ENCODE measurements at places on chromosomes 7 and 10. TPM values are rescaled to one million over a fixed set of nuclear protein-coding genes. Genes with fewer than 3 reads are reported as not detected.

WNT8B gene
- total RNA-seq: 0.24 TPM

CCDC126 gene
- total RNA-seq: 10.7 TPM

SPDYE2 gene
- not detected for total RNA-seq

ACBD7 gene
- total RNA-seq: 2.7 TPM

DNA sequence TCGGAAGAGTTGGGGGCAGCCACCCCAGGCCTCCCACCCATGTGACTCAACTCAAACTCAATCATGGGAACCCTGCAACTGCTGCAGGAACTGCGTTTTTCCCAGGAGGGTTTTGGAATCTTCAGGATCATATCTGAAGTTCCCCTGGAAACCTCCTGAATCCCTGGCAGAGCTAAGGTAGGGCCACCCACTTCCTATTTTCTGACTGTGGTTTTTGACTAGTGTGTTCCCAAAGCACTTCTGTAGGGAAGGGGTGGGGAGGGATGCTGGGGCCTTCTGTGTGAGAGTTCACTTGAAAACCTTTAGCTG is 127.6 kb upstream of the UNC5B start:
- H3K4me3 ChIP-seq: no peak overlapping the region
- H3K36me3 ChIP-seq: no peaks in the 10 kb centered on the region
- no peak for DNase-seq

DNA sequence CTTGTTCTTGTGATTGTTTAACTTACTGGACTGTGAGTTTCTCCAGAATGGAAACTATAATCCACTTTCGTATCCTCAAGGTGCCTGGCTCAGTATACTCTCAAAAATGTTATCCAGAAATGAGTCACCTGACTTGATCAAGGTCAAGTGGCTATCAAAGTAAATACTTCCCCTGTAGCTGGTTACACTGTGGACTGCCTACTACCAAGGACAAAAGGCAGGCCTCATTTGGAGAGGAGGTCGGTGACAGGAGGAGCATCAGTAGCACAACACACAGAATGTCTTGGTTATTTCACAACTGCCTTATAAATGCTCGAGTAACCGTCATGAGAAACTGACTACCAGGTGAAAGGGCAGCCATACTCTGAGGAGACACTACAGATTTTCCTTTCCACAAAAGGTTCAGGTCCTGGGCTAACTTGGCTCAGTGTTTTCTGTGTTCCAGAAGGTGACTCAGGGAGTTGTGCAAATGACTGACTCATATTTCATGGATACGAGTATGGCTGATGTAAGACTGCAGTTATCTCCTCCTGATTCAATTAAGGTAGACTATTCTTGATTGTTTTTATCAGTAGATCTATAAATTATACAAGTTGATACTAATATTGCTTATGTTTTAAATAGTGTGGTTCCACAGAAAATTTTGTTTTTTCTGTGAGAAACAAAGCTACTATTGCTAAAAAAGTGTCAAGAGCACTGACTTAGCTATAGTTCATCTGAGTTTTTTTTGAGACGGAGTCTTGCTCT is 4.2 kb upstream of the CCNY start:
- peaks cover 67% of the 10 kb centered on the region for H3K4me1 ChIP-seq
- H3K36me3 ChIP-seq: peaks cover 18% of the 10 kb centered on the region
- no peak for DNase-seq
- no peaks in the 10 kb centered on the region for H3K27me3 ChIP-seq
- H3K27ac ChIP-seq: no peak overlapping the region

DNA sequence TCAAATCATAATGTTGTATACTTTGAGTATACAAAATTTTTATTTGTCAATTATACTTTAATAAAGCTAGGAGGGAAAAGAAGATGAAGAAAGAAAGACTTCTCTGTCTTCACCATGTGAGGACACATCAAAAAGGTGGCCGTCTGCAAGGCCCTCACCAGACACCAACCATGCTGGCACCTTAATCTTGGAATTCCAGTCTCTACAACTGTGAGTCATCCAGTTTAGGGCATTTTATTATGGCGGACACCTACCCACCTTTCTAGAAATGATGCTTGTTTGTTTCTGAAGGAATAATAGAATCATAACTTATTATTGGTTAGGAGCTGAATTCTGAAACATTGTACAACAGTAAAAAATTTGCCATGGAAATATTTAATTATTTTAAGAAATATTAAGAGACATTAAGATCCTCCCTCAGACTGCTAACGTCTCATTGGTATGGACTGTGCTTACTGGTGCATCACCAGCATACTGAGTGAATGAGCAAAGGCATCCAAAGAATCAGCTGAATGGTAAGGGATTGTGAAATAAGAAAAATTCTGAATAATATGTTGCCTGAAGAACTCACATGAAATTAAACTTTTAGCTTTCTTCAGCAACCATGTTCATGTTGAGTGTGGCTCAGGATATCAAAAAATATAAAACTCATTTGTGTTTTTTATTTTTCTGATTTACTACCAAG is 536.6 kb downstream of the HTR7 start:
- H3K27me3 ChIP-seq: no peaks in the 10 kb centered on the region
- no peak overlapping the region for H3K4me3 ChIP-seq
- DNase-seq: no peak
- H3K4me1 ChIP-seq: no peaks in the 10 kb centered on the region
- H3K27ac ChIP-seq: no peak overlapping the region
- no peaks in the 10 kb centered on the region for H3K36me3 ChIP-seq

DNA sequence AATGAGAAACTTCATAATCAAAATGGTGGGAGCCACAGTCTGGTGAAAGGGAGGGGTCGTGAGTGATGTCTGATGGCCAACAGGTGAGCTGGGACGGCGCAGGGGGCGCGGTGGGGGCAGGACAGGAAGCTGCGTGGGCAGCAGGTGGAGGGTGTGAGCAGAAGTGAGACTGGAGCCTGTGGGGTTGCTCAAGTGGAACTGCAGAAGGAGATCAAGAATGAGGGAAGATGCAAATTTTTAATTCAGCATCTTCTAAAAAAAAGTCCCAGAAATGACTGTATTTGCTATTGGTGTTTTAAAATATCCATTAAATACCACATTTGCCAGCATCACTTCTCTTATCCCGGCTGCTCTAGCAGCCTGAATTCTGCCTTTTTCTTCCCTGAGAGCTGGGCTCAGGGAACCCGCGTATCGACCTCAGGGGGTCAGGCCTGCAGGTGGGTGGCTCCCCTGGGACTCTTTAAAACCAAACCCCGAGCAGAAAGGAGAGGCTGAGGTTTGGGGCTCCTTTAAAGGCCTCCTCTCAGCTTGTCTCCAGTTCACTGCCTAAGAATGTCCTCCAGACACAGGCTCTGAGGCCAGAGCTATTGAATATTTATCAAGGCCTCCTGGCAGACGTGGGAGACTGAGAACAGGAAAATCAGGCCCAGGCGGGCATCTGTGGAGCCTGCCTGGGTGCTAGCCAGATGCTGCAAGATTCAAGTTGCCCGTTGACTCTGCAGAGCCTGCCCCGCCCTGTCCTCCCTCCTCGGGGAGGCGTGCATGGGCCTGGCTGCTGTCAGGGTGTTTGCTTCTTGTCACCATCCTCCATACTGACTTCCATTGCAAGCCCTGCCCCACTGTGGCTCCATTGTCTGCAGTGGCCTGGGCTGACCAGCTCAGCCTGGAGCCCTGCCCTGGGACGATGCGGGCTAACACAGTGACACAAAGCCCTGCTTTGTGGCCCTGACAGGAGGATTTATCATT is 53.9 kb downstream of the SYPL1 start:
- H3K27me3 ChIP-seq: peaks cover 8% of the 10 kb centered on the region
- DNase-seq: no peak
- H3K36me3 ChIP-seq: no peaks in the 10 kb centered on the region

DNA sequence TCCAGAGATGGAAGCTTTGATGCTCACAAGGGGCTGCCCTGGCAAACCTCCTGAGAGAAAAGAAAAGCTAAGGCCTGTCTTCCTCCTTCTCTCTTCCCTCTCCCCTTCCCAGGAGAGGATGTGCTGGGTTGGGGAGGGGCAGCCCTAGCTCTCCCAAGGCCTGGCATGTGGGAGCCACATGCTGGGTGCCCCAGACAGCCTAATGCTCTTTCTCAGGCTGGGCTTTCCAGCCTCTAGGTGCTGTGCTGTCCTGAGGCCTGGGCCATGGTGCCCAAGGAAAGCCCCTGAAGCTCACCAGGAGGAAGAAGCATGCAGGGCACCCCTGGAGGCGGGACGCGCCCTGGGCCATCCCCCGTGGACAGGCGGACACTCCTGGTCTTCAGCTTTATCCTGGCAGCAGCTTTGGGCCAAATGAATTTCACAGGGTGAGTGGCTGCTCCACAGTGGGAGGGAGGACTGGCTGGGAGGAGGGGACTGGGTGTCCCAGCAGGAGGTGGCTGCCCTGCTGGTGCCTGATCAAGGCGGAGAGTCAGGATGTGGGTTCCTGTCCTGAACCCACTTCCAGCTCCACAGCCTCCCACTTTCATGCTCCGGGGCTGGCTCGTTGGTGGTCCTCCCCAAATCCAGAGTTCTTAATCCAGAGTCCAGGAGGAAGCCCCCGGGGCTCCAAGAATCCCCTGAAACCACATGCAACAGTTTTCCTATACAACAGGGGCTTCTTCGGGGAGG is 1.7 kb downstream of the CPA5 start:
- H3K27me3 ChIP-seq: peaks cover 3% of the 10 kb centered on the region
- no peaks in the 10 kb centered on the region for H3K36me3 ChIP-seq
- no peak for DNase-seq
- no peak overlapping the region for H3K27ac ChIP-seq
- H3K4me1 ChIP-seq: peaks cover 6% of the 10 kb centered on the region
- H3K4me3 ChIP-seq: no peak overlapping the region

DNA sequence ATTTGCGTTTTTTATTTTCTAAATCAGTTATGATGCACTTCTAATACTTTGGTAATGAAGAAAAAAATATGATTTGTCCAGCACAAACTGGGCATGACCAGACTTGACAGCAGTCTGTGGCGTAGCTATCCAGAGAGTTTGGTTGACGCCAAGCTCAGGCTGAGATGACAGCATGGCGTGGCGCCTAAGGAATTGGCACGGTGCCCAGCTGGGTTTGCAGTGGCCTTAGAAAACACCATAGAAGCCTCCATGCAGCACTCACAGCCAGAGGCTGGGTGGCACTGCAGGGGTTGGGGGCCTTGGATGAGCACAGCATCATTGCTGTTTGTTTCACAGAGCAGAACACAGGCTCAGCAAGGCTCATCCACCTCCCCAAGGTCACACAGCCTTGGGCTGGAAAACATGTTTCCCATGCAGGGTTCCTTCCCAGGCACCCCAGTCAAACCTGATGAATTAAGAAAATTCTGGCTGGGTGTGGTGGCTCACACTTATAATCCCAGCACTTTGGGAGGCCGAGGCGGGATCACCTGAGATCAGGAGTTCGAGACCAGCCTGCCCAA is 88.9 kb downstream of the GTF2IRD1 start:
- no peak overlapping the region for H3K27ac ChIP-seq
- H3K27me3 ChIP-seq: no peaks in the 10 kb centered on the region
- no peak overlapping the region for H3K4me3 ChIP-seq
- no peaks in the 10 kb centered on the region for H3K4me1 ChIP-seq

DNA sequence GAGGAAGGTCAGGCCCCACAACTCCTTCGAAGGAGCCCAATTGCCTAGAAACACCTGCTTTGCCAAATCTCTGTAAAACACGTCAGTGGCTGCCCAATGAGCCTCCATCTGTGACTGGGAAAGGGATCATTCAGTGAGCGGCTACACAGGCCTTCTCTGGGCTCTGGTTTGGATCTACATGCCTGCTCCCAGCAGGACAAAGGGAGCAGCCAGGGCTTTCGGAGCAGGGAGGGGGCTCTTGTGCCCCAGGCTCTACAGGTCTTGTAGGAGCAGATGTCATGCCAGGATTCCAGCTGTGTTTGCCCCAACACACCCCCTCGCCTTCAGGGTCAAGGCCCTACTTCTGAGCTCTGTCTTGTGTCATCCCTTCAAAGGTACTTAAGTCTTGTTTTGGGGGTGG is 73.5 kb downstream of the CLEC2L start:
- peaks cover 25% of the 10 kb centered on the region for H3K36me3 ChIP-seq
- no peak for DNase-seq
- no peaks in the 10 kb centered on the region for H3K4me1 ChIP-seq
- no peak overlapping the region for H3K4me3 ChIP-seq
- H3K27ac ChIP-seq: no peak overlapping the region

DNA sequence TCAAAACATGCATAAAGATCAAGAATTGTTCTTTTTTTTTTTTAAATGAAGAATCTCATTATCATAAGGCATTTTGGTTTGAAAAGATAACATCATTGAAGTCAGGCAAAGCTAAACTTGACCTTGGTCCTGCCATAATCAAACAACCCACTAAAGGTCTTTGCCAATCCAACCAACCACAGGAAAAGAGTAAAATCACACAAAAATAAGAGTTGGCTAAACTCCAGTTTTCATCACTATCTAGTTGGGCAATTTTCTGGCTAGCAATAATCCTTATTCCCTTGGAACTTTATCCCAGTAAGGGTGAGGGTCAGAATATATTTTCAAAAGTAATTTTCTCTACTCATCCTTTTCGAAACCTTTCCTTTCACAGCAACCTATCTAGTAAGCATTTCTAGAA is 62.4 kb downstream of the HIBADH start:
- H3K27me3 ChIP-seq: peaks cover 2% of the 10 kb centered on the region
- no peak for DNase-seq
- H3K27ac ChIP-seq: no peak overlapping the region
- H3K4me3 ChIP-seq: no peak overlapping the region
- H3K4me1 ChIP-seq: no peaks in the 10 kb centered on the region
- no peaks in the 10 kb centered on the region for H3K36me3 ChIP-seq

- DNase-seq: no peak
- no peak overlapping the region for H3K27ac ChIP-seq
- peaks cover 59% of the 10 kb centered on the region for H3K4me1 ChIP-seq
- H3K36me3 ChIP-seq: peaks cover 21% of the 10 kb centered on the region
Measured at GRCh38 chr10:7301006-7301778, 109.6 kb downstream of the SFMBT2 start.

DNA sequence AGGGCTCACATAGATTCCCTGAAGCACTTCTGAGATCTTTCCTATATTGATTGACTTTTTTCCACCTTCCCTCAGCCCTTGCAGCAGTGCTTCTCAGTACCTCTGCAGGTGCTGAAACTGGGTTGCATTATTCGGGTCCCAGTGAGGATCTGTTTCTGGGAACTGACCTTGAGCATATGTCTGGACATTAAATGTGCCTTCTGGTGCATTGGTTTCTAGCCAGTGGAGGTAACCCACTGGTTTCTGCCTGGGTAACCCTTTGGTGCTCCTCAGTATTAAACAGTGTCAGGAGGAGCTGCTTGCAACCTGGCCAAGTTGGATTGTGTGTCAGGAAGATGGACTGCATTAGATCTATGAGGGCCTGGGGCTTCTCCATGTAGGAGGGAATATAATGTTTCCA is 213.3 kb upstream of the KCND2 start:
- no peak overlapping the region for H3K4me3 ChIP-seq
- DNase-seq: no peak
- H3K36me3 ChIP-seq: no peaks in the 10 kb centered on the region

- no peak overlapping the region for H3K4me3 ChIP-seq
- no peak for DNase-seq
- H3K4me1 ChIP-seq: peaks cover 26% of the 10 kb centered on the region
- no peak overlapping the region for H3K27ac ChIP-seq
Measured at GRCh38 chr7:127911968-127912511, 119.2 kb downstream of the LRRC4 start.

DNA sequence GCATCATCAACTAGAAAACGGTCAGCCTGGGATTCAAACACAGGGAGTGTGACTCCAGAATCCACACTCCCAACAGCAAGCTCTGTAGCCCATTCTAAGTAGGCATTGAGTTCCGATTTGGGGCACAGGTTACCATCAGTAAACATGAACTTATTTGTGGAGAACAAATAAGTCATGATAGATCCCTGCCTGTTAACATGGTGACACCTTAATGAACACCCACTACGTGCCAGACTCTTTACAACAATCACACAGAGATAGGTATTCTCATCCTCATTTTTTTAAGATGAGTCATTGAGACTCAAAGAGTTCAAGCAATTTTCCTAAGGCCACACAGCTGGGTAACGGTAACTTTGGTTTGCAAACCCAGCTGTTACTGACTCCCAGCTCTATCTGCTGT is 91.5 kb downstream of the LYZL2 start:
- peaks cover 40% of the 10 kb centered on the region for H3K4me1 ChIP-seq
- no peak overlapping the region for H3K4me3 ChIP-seq
- no peak overlapping the region for H3K27ac ChIP-seq
- H3K36me3 ChIP-seq: peaks cover 1% of the 10 kb centered on the region

All from activated T-helper 1 cell treated with anti-CD3 and anti-CD28 coated beads, Interleukin-12 subunit alpha, Interleukin-12 subunit beta, Interleukin-2, Interleukin-4 antibody, amounts not matched to agents 30 ng/mL and 10 ng/mL and 1 ng/mL, durations not matched to agents 14 hours and 24 hours and 36 hours (primary cell).